Activated naive CD4-positive, alpha-beta T cell treated with anti-CD3 and anti-CD28 coated beads, Interleukin-2, amount 50 U/mL, for 72 hours (primary cell): ENCODE measurements at places on chromosomes 7 and 10. TPM values are rescaled to one million over a fixed set of nuclear protein-coding genes. Genes with fewer than 3 reads are reported as not detected.

Gene PRSS1
- total RNA-seq, result not detected

Gene TMEM236
- 0.05 TPM for total RNA-seq

Gene MMD2
- total RNA-seq, result not detected

Gene TUBB8
- not detected for total RNA-seq

Gene RBM33
- total RNA-seq, result 74.7 TPM

Gene CALHM3
- total RNA-seq, result not detected

Gene VPS37D
- total RNA-seq, result 0.95 TPM
